ENCODE measurements at places on chromosomes 1 and 21.

- no peaks in the 10 kb centered on the region for H3K27me3 ChIP-seq
- no peak for DNase-seq
- H3K36me3 ChIP-seq = no peaks in the 10 kb centered on the region
- H3K27ac ChIP-seq = no peak overlapping the region
- H3K4me1 ChIP-seq = no peaks in the 10 kb centered on the region
Observed at GRCh38 chr1:191346381-191346780, 811.9 kb upstream of the RGS18 start.

- no peak overlapping the region for H3K27ac ChIP-seq
- no peaks in the 10 kb centered on the region for H3K27me3 ChIP-seq
- H3K4me3 ChIP-seq = no peak overlapping the region
- H3K36me3 ChIP-seq = no peaks in the 10 kb centered on the region
- H3K4me1 ChIP-seq = peaks cover 5% of the 10 kb centered on the region
Observed at GRCh38 chr1:48236716-48237470, 14.4 kb downstream of the SLC5A9 start.

DNA sequence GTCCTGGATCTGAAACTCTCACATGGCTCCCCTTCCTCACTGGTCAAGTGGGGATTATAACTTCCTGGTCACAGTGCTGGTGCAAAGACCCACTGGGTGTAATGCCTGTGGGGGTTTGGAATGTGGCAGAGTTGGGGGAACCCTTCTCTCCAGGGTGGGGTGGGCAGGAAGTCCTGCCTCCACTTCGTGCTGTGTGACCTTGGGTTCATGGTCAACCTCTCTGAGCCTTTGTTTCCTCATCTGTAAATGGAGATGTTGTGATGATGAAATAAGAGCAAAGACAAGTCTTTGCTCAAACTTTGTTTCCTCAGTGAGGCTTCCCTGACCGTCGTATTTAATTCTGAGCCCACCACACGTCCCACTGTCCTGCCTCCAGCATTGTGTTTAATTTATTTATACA is 564.7 kb downstream of the PTPRU start:
- H3K27ac ChIP-seq = no peak overlapping the region
- no peaks in the 10 kb centered on the region for H3K36me3 ChIP-seq
- H3K4me1 ChIP-seq = no peaks in the 10 kb centered on the region

DNA sequence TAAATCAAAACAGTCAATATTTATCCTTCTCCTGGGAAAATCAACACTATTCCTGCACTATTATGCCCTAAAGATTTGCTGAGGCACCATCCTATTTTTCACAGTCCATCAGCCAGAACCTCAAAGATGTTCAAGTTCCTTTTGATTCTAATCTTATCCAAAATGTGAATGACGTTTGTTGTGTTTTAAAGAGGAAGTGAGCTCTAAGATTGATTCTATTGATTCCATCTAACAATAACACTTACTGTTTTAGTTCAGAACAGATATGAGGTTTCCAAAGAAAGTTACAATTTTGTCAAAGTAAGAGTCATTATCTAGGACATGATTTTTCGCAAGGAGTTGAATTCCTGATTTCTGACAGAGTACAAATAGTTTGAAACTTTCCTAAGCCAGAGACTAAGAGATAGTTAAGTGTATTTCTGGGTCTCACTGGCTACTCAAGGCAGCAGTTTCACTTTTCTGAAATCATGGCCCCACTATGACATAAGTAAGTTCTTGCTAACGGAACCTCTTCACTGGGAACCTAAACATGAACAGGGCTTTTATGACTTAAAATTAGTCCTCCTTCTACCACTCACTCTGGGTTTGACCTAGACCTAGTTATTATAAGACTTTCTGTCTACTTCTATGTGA is 84.7 kb downstream of the LHX9 start:
- no peak overlapping the region for H3K27ac ChIP-seq
- DNase-seq = no peak
- peaks cover 11% of the 10 kb centered on the region for H3K27me3 ChIP-seq
- no peaks in the 10 kb centered on the region for H3K36me3 ChIP-seq
- H3K4me3 ChIP-seq = no peak overlapping the region

GRCh38 chr1:195439661-195440060 is 1168.6 kb downstream of the KCNT2 start:
- H3K27me3 ChIP-seq = no peaks in the 10 kb centered on the region
- H3K4me3 ChIP-seq = no peak overlapping the region
- no peak for DNase-seq
- no peak overlapping the region for H3K27ac ChIP-seq
- H3K4me1 ChIP-seq = no peaks in the 10 kb centered on the region

- no peak overlapping the region for H3K4me3 ChIP-seq
- H3K36me3 ChIP-seq = no peaks in the 10 kb centered on the region
- H3K27me3 ChIP-seq = no peaks in the 10 kb centered on the region
- DNase-seq = no peak
- peaks cover 3% of the 10 kb centered on the region for H3K4me1 ChIP-seq
Observed at GRCh38 chr1:20198918-20199317, 12.6 kb upstream of the PLA2G2C start.

DNA sequence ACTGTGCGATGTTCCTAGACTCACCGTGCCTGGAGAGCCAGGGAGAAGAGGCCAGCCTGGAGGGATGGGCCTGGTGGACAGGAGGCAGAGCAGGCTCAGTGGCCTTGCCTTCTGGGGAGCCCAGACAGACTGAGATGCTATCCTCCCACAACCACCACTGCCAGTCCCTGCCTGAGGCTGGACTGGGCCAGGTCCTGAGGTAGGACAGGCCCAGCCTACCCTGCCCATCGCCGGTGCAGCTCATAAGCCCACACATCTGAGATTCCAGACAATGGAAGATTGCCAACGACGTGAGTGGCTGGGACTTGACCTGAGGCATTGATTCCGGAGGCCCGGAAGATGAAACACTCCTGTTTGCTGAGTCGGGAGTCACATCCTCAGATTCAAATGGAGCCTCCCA is 5.8 kb downstream of the CLEC20A start:
- no peaks in the 10 kb centered on the region for H3K36me3 ChIP-seq
- peaks cover 6% of the 10 kb centered on the region for H3K27me3 ChIP-seq
- peak; percentile 32 for DNase-seq
- no peak overlapping the region for H3K4me3 ChIP-seq
- H3K4me1 ChIP-seq = no peaks in the 10 kb centered on the region
- no peak overlapping the region for H3K27ac ChIP-seq

DNA sequence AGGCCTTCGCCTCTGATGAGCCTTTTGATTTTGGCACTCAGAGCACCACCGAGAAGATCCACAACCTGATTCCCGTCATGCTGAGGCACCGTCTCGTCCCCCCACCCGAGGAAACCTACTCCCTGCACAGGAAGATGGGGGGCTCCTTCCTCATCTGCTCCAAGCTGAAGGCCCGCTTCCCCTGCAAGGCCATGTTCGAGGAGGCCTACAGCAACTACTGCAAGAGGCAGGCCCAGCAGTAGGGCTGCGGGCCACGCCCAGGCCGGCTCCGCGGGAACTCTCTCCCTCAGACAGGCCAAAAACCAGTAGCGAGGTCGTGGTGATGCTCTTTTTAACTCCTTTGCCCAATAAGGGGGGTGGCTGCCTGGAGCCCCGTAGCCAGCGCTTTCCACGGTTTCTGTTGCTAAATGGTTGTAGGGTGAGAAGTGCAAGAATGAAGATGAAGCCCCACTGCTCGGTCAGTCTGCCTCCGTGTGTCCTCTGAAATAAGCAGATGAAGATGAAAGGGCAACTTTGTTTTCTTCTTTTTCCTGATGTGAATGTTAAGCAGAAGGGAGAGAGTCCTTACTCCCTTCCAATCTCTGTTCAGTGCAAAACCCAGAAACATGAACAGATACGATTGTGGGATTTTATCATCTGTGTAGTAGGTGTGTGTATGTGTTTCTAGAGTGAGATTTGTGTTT is 46.5 kb downstream of the COQ8A start:
- H3K4me3 ChIP-seq = no peak overlapping the region
- DNase-seq = no peak
- H3K27ac ChIP-seq = no peak overlapping the region
- H3K4me1 ChIP-seq = peaks cover 14% of the 10 kb centered on the region
- no peaks in the 10 kb centered on the region for H3K36me3 ChIP-seq
- no peaks in the 10 kb centered on the region for H3K27me3 ChIP-seq

GRCh38 chr1:41704196-41704595 is 214.5 kb downstream of the HIVEP3 start:
- no peaks in the 10 kb centered on the region for H3K36me3 ChIP-seq
- no peak overlapping the region for H3K4me3 ChIP-seq
- no peak for DNase-seq
- H3K27ac ChIP-seq = no peak overlapping the region
- H3K27me3 ChIP-seq = no peaks in the 10 kb centered on the region

- H3K27me3 ChIP-seq = no peaks in the 10 kb centered on the region
- DNase-seq = peak; percentile 85
Observed at GRCh38 chr1:44721485-44722361, 9.2 kb downstream of the RNU5D-1 start.

- peaks cover 51% of the 10 kb centered on the region for H3K4me1 ChIP-seq
- peak overlapping the region; percentile 94 for H3K27ac ChIP-seq
- peaks cover 49% of the 10 kb centered on the region for H3K36me3 ChIP-seq
- DNase-seq = no peak
Observed at GRCh38 chr1:28510273-28510969, 4.6 kb downstream of the RCC1 start.

DNA sequence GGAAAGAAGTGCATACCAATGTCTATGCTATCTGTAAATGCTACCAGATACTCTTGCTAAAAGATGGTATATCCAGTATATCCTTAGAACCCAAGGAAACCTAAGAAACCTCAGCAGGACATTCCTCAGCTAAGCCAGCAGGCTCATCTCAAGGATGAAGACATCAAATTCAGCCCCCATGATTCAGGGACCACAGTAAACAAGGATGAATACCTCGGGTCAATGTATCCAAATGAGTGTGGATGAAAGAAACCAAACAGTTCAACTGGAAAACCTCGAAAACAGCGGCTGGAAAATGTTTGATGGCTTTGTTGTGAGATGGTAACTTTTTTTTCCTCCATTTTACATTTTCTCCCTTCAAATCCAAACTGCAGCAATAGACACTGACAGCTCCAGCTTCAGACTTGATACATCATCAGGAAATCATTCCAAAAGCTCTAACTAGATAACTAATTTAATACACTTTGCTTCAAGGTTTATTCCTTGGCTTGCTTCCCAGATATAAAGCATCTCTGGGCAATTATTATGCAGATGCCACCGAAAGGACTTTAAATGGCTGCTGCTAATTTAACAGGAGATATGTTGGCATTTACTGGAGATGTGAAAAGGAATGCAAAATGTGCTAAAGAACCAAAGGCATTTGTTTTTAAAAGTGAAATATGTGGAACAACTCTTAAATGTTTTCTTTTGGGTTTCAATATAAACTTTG is 73.6 kb downstream of the SMYD2 start:
- no peak overlapping the region for H3K4me3 ChIP-seq
- H3K27me3 ChIP-seq = peaks cover 7% of the 10 kb centered on the region
- H3K36me3 ChIP-seq = no peaks in the 10 kb centered on the region
- DNase-seq = no peak
- H3K27ac ChIP-seq = no peak overlapping the region

- DNase-seq = no peak
- H3K27ac ChIP-seq = no peak overlapping the region
- H3K27me3 ChIP-seq = peaks cover 53% of the 10 kb centered on the region
- peaks cover 20% of the 10 kb centered on the region for H3K4me1 ChIP-seq
- no peaks in the 10 kb centered on the region for H3K36me3 ChIP-seq
Observed at GRCh38 chr1:153261281-153262069, 2.0 kb downstream of the LORICRIN start.

GRCh38 chr1:85274969-85275453 is 1.4 kb downstream of the BCL10 start:
- peaks cover 41% of the 10 kb centered on the region for H3K4me1 ChIP-seq
- H3K36me3 ChIP-seq = peaks cover 19% of the 10 kb centered on the region
- H3K27ac ChIP-seq = peak overlapping the region; percentile 68
- peaks cover 13% of the 10 kb centered on the region for H3K27me3 ChIP-seq
- DNase-seq = no peak

DNA sequence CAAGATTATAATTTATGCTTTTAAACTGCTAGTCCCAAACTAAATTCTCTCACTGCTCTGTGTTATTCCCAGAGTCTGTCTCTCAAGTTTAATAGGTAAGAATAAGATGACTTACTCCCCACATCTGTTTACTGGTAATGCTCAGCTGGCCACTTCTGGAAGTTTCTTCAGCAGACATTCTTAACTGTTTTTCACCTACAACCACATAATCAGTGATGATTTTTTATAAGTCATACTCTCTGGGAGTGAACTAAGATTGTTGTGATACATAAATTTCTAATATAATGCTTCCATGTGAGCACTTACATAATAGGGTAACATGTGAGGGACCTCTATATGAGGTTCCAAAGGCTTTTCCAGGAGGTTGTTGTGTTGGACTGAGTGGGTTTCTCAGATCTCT is 8.7 kb downstream of the SLAMF7 start:
- peak overlapping the region; percentile 93 for H3K27ac ChIP-seq
- no peaks in the 10 kb centered on the region for H3K27me3 ChIP-seq
- peak overlapping the region; percentile 89 for H3K4me3 ChIP-seq
- peaks cover 92% of the 10 kb centered on the region for H3K4me1 ChIP-seq
- DNase-seq = no peak

GRCh38 chr1:26025517-26025916 is 3.9 kb downstream of the EXTL1 start:
- no peaks in the 10 kb centered on the region for H3K36me3 ChIP-seq
- DNase-seq = no peak
- no peaks in the 10 kb centered on the region for H3K27me3 ChIP-seq
- no peak overlapping the region for H3K27ac ChIP-seq

DNA sequence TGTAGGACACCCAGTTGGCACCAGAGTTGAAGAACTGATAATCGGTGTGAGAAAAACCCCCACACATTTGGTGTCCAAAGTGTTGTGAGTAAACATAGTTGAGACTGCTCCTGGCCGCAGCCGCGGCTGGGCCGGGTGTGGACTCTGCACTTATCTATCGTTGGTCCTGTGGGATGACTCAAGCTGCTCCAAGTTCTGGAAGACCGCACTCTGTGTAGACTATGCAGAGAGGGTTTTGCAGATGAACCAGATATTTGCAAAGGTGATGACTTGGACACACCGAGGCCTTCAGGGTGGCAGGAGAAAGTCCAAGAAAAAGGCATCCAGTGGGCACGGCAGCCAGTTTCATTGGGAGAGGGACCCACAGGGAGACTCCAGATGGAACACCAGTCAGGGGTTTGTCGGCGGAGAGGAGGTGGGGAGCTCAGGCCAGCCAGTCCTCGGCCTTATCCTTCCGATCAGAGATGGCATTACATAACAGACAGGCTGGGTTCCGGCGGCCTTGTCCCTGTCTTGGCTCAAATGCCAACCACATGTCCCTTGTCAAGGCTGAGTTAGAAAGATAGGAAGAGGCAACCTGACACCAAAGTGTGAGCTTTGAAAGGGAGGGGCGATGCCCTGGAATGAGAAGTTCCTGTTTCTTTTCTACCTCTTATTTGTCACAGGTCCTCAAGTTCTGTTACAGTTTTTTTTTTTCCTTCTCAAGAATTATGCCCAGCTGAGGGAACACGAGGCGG is 21.1 kb downstream of the C2CD2 start:
- H3K4me3 ChIP-seq = peak overlapping the region; percentile 27
- H3K27me3 ChIP-seq = peaks cover 34% of the 10 kb centered on the region
- DNase-seq = no peak

DNA sequence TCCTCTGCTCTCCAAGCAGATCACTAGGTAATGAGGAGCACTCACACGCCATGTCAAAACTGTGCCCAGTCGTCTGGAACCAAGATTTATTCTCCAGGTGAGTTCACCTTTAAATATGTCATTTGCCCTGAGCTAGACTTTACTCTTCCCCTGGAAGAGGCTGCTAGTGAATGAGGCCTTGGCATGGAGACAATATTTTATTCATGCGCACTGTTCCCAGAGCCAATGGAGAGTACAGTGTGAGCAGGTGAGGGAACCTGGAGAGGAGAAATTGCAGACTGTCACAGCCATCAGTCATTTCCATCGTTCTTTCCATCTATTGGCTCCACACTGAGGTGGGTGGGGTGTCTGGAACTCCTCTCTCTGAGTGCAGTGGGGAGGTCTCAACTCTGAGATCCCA is 333.6 kb downstream of the KCNH1 start:
- no peaks in the 10 kb centered on the region for H3K36me3 ChIP-seq
- no peak overlapping the region for H3K27ac ChIP-seq
- DNase-seq = no peak
- no peaks in the 10 kb centered on the region for H3K4me1 ChIP-seq

Measured in natural killer cell treated with Interleukin-12 subunit alpha and Interleukin-12 subunit beta and Interleukin-15 and Interleukin-18, amount 100 ng/mL, for 72 hours (primary cell).